Stimulated activated CD4-positive, alpha-beta T cell treated with anti-CD3 and anti-CD28 coated beads, TNF-alpha, amount 100 ng/mL, for 1 hour (primary cell): ENCODE measurements at places on chromosomes 1 and 21.

DNA sequence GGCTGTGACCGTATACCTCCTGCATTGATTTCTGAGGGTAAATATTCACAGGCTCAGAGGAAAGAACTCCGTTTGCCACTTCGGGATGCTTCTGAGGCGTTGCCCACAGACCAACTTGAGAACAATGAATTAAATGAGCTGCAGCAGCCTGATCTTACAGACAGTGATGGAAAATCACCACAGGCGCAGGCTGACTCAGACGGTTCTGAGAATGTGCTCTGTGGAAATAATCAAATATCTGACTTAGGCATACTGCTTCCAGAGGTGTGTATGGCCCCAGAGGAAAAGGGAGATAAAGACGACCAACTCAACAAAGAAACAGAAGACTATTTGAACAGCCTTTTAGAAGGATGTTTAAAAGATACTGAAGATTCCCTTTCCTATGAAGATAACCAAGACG, 76.7 kb upstream of the SCCPDH start:
- DNase-seq: no peak

GRCh38 chr1:12422488-12422887, 192.7 kb downstream of the VPS13D start:
- DNase-seq: no peak

GRCh38 chr1:28716336-28716735, 20.4 kb upstream of the YTHDF2 start:
- DNase-seq: no peak

- DNase-seq: no peak
These were observed 150.2 kb downstream of the GRIK3 start for GRCh38 chr1:36884029-36884701.

- no peak for DNase-seq
These were observed 6.2 kb upstream of the TUFT1 start for GRCh38 chr1:151533870-151534269.

GRCh38 chr1:47393141-47393540, 22.9 kb upstream of the FOXE3 start:
- no peak for DNase-seq

GRCh38 chr1:112363636-112364035, 32.4 kb upstream of the CTTNBP2NL start:
- no peak for DNase-seq

DNA sequence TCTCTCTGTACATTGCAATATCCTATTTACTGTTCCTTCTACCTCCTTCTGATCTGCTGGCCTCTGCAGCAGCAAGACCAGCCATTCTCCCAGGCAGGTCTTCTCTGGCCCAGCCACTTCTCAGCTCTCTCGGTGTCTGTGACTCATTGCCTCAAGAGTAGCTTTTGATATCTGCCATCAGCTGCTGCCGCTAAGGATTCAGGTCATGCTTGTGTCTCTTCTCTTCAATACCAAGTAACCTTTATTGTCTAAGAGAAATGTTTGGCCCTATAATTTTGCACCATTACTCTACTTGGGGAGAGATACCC, 101.8 kb downstream of the TMEM53 start:
- no peak for DNase-seq

GRCh38 chr1:162977944-162978568, 91.1 kb upstream of the RGS4 start:
- DNase-seq: no peak

DNA sequence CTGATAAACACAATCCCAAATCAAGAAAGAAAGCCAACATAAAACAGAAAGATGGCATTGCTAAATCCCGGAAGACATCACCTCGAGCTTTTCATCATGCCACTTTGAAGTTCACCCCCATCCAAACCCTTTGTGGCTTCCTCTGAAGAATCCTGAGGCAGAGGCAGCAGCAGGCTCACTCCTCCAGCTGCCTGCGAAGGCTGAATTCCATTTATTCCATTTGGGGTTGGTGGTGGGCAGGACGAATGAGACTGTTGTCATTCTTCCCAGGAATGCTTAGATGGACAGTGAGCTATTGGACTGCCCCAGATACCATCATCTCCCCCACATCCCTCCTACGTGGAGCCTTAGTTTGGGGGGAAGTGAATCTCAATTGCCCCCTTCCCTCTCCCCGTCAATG, 437.5 kb downstream of the SMYD3 start:
- no peak for DNase-seq

- no peak for DNase-seq
These were observed 118.2 kb downstream of the RRAGC start for GRCh38 chr1:38741341-38741740.

- no peak for DNase-seq
These were observed 56.8 kb upstream of the PTGFRN start for GRCh38 chr1:116852910-116853309.
